Hematopoietic multipotent progenitor cell treated with erythropoietin and hydrocortisone succinate and interleukin-3 and kit ligand, for 17 days (in vitro differentiated cells): ENCODE measurements at places on chromosomes 2 and 18.

- DNase-seq, result no peak
These were observed 309.0 kb downstream of the CMPK2 start for GRCh38 chr2:6556755-6557154.

- no peak for DNase-seq
These were observed 102.5 kb downstream of the SP3 start for GRCh38 chr2:173862612-173863217.

DNA sequence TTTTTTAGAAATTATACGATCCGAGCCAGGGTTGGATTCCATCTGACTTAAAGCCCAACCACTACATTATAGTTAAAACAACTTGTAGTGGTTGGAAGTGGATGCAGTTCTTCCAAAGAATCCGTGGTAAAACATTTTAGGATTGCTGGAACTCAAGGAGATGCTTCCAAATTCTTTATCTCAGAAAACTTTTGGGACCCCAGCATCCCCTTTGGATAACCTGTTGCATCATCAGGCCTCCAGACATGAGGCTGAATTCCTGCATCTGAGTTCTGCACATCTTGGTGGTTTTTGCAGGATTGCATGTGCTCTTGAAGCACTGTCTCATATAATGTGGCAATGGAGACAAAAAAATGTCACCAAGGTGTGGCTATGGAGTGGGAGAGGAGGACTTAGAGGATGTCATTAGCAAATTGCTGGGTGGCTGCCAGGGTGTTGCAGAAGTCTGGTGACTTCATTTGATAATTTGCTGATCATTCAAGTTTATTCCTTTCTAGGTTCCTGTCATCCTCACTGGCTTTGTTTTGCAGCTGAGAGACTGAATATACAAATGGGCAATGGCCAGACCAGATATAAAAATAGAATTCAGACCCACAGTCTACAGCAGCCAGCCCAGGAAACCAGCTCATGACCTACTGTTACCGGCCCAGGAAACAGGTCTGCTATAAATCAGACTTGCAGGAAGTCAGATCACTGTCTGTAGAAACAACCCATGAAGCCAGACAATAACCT is 207.7 kb downstream of the BCL2 start:
- no peak for DNase-seq

DNA sequence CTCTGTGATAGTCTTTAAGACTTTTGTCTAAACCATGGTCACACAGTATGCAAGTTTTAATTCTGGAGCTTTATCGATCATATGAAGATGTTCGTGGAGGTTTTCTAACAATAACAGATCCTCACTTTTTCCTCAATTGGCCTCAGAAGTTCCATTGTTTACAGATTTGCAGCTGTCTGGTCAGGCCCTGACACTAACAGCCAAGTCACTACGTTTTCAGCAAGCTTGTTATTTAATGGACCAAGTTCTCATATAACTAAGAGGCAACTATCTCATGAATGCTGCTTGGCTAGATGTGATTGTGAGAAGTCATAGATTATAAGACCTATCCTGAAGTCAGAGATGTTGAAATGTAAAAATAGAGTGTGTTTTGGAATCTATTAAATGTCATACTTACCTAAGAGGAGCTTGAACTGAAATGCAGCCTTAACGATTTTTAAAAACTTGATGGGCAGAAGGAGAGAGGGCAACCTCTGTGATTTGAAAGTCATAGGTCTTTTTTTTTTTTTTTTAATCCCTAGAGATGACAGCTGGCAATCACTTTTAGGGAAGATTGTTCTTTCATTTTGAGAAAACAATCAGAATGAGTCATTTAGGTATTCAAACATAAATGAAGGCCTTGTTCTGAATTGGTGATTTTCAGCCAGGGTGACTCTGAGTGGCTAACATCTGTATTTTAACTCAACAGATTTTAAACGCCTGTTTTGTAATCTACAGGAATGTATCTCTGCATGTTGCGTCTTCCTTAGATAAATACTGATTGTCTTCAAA is 48.4 kb upstream of the NEMP2 start:
- no peak for DNase-seq

GRCh38 chr2:15047184-15047583 is 414.7 kb downstream of the LRATD1 start:
- DNase-seq, result no peak

DNA sequence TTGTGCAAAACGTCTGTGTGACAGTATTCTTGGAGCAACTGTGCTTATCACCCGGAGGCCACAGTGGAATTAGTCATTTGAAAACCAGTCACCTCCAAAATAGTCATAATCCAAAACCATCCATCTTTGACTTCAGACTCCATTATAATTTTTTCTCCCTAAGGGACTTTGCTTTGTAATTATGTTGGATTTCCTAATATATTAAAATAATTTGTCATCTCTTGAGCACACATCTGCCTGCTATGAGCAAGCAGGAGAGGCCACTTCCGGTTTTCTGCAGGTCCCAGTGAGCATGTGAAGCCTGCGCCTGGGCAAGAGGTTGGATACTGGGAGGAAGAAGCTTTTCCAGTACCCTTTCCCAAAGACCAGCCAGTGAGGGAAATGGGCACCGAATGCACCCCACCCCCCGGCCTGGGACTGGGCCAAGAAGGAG is 57.7 kb downstream of the ODC1 start:
- DNase-seq, result no peak

- no peak for DNase-seq
These were observed 71.2 kb downstream of the PLB1 start for GRCh38 chr2:28567061-28567471.

- no peak for DNase-seq
These were observed 45.5 kb upstream of the LRRTM4 start for GRCh38 chr2:77567723-77568122.
